ENCODE measurements at places on chromosomes 7 and 10.
A peak's percentile ranks its signal among the peaks of the same experiment; 100 is the strongest.

DNA sequence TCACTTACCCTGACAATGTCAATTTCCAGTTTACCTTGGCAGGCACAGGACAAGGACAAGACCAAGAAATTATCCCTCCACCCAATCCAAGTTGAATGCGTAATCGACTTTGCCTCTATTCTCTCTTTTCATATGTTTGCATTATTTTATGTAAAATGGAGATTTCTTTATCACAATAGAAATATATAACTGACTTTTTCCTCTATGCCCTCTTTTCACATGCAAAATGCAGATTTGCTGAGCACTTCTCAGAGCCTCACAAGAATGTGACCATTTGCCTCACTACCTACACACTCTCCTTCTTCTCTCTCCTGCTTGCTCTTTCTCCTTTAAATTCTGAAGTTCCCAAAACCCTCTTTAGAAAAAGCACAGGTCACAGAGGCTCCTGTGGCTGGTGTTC is 15.1 kb downstream of the CYP3A43 start:
- no peak for DNase-seq

DNA sequence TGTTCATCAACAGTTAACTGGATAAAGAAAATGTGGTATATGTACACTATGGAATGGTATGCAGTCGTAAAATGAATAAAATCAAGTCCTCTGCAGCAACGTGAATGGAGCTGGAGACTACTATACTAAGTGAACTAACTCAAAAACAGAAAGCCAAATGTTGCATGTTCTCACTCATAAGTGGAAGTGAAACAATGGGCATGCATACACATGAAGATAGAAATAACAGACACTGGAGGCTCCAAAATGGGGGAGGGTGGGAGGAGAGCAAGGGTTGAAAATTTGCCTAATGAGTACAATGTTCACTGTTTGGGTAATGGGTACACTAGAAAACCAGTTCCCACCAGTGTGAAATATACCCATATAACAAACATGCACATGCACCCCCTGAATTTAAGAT is 179.5 kb downstream of the ZWINT start:
- DNase-seq: no peak

GRCh38 chr10:116873134-116873533 is 23.8 kb downstream of the ENO4 start:
- no peak for DNase-seq

- no peak for DNase-seq
These were observed 454.6 kb upstream of the SORCS1 start for GRCh38 chr10:107619139-107619538.

DNA sequence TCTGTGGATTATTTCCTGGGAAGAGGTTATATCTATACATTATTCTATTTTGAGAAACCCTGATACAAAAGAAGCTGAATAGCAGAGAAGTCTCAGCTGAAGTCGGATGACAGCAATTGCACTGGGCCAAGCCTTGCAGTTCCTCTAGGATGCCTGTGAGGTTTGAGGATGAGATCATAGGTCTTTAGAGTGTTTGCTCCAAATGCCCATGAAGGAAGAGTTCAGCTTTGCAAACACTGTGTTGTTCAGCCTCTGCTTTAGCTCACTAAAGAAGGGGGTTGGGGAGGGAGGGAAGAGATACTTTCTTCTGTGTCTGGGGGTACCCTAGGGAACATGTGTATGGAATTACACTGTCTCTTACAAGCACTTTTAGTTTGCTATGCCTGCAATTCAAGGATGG is 282.5 kb upstream of the NRP1 start:
- DNase-seq: no peak

DNA sequence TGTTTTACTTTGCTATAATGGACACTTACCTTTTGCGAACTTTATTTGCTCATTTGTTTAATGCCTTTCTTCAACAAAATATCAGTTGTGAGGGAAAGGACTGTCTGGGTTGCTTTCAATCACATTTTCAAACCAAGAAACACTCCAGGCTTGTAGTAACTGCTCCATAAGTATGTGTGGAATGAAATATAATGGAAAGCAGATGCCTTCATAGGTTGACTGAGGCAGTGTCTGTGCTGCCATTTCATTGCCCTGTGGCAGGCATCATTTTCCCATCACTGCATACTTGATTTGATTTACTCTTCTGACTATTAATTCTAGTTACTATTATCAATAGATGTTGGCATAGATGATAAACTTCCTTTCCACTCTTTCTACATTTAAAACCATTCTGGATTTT is 762.3 kb downstream of the CNTNAP2 start:
- DNase-seq: no peak

DNA sequence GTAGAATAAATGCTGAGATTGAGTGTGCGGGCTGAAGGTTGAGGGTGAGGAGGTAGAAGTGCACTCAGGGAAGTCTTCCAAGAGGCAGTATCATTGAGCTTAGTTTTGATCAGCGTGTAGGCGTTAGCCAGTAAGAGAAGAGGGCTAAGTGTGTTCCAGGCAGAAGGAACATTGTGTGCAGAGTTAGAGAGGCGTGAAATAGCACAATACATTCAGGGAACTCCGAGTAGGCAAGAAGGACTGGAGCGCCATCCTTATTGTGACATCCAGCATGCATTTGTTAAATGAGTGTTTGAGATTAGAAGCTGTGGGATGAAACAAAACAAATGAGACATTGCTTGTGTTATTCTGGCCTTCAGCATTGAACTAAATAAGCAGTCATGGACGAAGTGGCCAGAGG is 140.9 kb upstream of the MKLN1 start:
- DNase-seq: no peak

- DNase-seq: peak; percentile 54
These were observed 101.2 kb upstream of the MGMT start for GRCh38 chr10:129365767-129366402.

DNA sequence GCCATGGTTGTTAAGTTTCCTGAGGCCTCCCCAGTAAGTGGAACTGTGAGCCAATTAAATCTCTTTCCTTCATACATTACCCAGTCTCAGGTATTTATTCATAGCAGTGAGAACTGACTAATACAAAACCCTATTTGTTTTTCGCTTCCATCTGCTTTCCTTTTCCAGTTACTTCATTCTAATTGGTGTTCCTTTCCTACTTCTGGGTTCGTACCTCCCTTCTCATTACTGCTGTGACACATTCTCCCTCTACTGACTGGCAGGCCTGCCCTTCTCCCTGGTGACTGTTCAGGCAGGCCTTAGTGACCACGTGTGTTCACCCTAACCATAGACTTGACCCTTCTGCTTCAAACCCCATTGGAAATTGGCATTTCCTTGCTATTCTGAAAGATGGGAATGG is 37.7 kb downstream of the MTURN start:
- no peak for DNase-seq

DNA sequence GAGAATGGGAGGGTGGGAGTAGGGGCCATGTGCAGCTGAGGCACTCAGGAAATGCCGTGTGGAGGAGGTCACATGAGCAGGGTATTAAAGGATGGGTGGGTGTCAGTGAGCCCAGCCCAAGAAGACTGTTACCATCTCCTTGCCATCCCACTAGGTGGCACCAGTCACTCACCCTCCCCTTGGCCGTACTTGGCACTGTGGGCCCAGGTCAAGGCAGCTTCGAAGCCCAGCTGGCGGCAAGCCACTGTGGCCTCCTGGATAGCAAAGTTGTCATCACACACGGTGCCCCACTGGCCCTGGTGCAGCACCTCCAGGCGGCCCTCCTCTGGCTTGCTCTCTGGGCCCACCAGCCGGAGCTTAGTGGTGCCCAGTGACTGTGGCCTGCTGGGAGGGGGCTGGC is 5.4 kb downstream of the LOXL4 start:
- peak; percentile 61 for DNase-seq

- DNase-seq: no peak
These were observed 89.7 kb upstream of the STEAP4 start for GRCh38 chr7:88396295-88396947.

DNA sequence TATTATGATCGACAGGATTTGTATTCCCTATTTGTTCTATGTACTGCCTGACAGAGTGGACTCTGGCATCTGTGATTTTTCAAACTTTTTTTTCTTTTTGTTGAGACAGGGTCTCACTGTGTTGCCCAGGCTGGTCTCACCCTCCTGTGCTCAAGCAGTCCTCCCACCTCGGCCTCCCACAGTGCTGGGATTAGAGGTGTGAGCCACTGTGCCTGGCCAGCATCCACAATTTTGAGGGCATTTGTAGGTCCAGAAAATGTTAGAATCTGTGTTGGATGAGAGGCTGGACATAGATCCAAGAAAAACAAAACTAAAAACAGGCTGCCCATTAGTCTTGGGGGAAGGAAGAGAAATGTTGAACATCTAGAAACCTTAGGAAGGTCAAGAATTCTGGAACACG is 34.3 kb downstream of the SGPL1 start:
- no peak for DNase-seq
